ENCODE measurements at places on chromosomes 16 and 17. TPM values are rescaled to one million over a fixed set of nuclear protein-coding genes. Genes with fewer than 3 reads are reported as not detected.

Gene CPNE7
- total RNA-seq = 56.0 TPM

Gene CYGB
- not detected for total RNA-seq

Gene MT1B
- not detected for total RNA-seq

DNA sequence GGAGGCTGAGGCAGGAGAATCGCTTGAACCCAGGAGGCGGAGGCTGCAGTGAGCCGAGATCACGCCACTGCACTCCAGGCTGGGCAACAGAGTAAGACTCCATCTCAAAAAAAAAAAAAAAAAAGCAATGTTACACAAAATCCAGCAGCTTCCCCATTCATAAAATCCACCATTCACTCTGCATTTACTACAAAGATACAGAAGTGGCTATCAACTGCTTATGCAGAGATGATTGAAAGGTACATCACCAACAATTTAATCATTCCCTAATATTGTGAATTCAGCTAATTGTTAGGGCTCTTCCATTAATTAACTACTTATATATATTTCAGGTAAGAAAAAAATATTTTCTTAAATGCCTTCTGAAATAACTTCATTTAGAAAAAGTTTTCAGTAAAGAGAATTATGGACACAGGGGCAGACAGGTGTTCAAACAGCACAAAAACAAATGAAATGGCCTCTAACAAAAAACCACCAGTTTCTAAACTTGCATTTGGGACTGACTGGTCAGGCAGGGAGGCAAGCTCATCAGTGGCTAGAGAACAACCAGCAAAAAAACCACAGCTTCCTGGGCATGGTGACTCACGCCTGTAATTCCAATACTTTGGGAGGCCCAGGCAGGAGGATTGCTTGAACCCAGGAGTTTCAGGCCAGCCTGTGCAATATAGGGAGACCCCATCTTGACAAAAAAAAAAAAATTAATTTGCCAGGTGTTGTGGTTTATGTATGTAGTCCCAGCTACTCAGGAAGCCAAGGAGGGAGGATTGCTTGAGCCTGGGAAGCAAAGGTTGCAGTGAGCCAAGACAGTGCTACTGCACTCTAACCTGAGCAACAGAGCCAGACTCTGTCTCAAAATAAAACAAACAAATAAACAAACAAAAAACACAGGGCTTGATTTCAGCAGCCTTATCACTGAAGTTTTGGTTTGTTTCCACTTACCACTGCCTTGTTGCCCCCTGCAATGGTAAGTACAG is 26.3 kb downstream of the ERN1 start:
- peak overlapping the region; percentile 28 for H3K4me3 ChIP-seq
- DNase-seq = no peak

DNA sequence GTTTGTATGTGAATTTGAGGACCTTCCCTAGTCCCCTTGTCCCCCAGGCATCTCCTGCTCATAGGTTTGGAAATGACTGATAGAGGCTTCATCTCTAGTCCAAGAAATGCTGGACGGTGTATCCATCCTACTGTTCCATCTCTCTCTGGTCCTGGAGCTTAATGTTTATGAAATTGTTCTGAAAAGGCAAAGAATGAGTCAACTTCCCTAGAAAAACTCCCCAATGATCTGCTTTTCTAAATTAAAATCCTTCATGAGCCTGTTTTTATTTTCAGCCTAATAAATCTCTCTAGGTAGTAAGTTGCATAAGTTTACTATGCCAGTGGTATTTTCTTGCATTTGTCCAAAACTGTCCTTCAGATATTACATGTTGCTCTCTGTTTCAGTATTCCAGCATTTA is 2.1 kb upstream of the IGSF6 start:
- H3K4me1 ChIP-seq = peaks cover 31% of the 10 kb centered on the region
- DNase-seq = no peak
- peak overlapping the region; percentile 1 for H3K27ac ChIP-seq
- H3K27me3 ChIP-seq = no peaks in the 10 kb centered on the region
- no peak overlapping the region for H3K4me3 ChIP-seq

GRCh38 chr16:491220-491919 is 36.1 kb upstream of the CAPN15 start:
- no peaks in the 10 kb centered on the region for H3K27me3 ChIP-seq
- H3K27ac ChIP-seq = no peak overlapping the region
- no peaks in the 10 kb centered on the region for H3K4me1 ChIP-seq
- H3K36me3 ChIP-seq = peaks cover 2% of the 10 kb centered on the region
- H3K4me3 ChIP-seq = no peak overlapping the region
- DNase-seq = no peak

GRCh38 chr17:73874008-73874720 is 229.9 kb upstream of the SDK2 start:
- DNase-seq = no peak
- no peaks in the 10 kb centered on the region for H3K27me3 ChIP-seq
- no peak overlapping the region for H3K27ac ChIP-seq
- H3K4me3 ChIP-seq = no peak overlapping the region

- H3K4me1 ChIP-seq = no peaks in the 10 kb centered on the region
- DNase-seq = no peak
- no peak overlapping the region for H3K27ac ChIP-seq
Observed at GRCh38 chr17:73855720-73856333, 211.6 kb upstream of the SDK2 start.

Gene FOXN1
- total RNA-seq = not detected

DNA sequence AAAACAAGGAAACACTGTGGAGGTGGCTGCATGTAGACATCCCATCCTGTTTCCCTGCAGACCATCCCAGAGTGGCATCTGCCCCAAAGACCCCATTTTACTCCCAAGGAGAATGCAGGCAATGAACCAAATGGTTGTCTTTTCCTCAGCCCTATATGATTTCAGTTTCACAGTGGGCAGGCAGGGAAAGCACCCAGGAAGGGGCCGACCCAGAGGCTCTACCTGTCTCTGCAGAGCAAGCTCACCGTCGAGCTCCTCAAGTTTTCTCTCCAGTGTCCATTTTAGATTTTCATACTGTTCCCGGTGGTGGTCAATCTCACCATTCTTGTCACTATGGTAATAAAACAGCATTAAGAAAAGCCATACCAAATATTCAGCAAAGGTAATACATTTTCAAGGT is 14.6 kb downstream of the CCDC57 start:
- peak overlapping the region; percentile 74 for H3K4me3 ChIP-seq
- H3K36me3 ChIP-seq = peaks cover 43% of the 10 kb centered on the region
- peak; percentile 82 for DNase-seq
- H3K27me3 ChIP-seq = no peaks in the 10 kb centered on the region

DNA sequence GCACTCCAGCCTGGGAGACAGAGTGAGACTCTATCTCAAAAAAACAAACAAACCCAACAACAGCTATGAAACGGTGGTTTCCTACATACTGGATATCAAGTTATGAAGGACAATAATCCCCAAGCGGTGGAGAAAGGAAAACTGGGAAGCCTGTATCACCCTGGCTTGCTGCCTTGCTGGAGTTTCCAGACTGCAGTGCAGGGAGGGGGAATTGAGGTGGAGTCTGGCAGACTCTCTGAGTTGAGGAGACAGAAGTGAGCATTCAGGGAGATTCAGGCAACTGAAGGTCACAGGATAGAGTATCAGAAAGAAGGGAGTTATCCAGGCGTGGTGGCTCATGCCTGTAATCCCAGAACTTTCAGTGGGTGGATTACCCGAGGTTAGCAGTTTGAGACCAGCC is 11.9 kb downstream of the QRICH2 start:
- no peak for DNase-seq
- no peaks in the 10 kb centered on the region for H3K27me3 ChIP-seq
- H3K4me1 ChIP-seq = peaks cover 2% of the 10 kb centered on the region
- no peak overlapping the region for H3K4me3 ChIP-seq
- H3K27ac ChIP-seq = no peak overlapping the region

- no peaks in the 10 kb centered on the region for H3K4me1 ChIP-seq
- DNase-seq = no peak
- H3K36me3 ChIP-seq = no peaks in the 10 kb centered on the region
Observed at GRCh38 chr17:17636272-17636885, 44.9 kb upstream of the PEMT start.

Gene ADORA2B
- 1.9 TPM for total RNA-seq

GRCh38 chr17:67027031-67027628 is 17.2 kb upstream of the CACNG1 start:
- H3K27ac ChIP-seq = no peak overlapping the region
- no peak overlapping the region for H3K4me3 ChIP-seq
- no peaks in the 10 kb centered on the region for H3K27me3 ChIP-seq
- no peak for DNase-seq
- H3K36me3 ChIP-seq = no peaks in the 10 kb centered on the region
- H3K4me1 ChIP-seq = no peaks in the 10 kb centered on the region

GRCh38 chr17:78802008-78802407 is 19.9 kb upstream of the CYTH1 start:
- H3K27ac ChIP-seq = no peak overlapping the region
- H3K4me1 ChIP-seq = peaks cover 60% of the 10 kb centered on the region
- no peaks in the 10 kb centered on the region for H3K27me3 ChIP-seq
- H3K4me3 ChIP-seq = no peak overlapping the region
- peaks cover 75% of the 10 kb centered on the region for H3K36me3 ChIP-seq
- no peak for DNase-seq

Gene WBP2
- 68.9 TPM for total RNA-seq

GRCh38 chr16:63192980-63193379 is 1156.7 kb upstream of the CDH8 start:
- no peaks in the 10 kb centered on the region for H3K4me1 ChIP-seq
- DNase-seq = no peak
- no peak overlapping the region for H3K4me3 ChIP-seq
- no peaks in the 10 kb centered on the region for H3K36me3 ChIP-seq

DNA sequence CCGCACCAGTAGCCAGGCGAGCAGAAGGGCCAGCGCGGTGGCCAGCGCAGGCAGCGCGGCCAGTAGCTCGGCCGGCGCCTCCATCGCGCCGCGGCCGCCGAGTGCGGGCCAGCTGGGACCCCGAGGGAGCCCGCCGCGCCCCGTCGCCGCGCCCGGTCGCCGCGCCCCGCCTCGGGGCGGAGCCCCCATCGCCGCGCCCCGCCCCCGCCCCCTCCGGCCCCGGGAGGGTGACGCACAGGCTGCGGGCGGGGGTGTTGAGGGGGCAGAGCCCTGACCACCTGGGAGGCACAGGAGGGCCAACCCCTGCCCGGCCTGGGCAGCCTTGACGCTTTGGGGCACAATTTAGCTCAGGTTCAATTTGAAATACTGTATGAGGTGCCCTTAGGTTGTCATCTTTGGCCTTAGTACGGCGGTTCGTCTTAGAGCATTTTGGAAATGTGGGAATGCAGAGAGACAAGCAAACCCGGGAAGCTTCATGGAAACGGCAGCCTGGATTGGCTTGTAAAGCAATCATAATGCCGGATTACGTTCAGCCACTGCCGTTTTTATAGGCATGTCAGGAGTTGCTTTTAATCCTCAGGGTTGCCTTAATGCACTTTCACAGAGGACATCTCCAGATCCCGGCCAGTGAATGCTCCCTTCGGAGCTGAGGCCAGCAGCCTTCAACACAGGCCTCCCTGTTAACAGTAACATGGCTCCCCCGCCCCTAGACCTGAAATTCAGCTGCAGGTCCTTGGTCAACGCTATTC is at the start of gene MXRA7:
MXRA7 (minus strand) TSS at position 103 of the 749 bp plus-strand sequence; CDS start at position 84, 19 bp downstream.
- no peak within 1 kb of the TSS for H3K27ac ChIP-seq
- peaks cover 30% of the 10 kb centered on the region for H3K4me1 ChIP-seq

Gene KRTAP4-5
- total RNA-seq = not detected

DNA sequence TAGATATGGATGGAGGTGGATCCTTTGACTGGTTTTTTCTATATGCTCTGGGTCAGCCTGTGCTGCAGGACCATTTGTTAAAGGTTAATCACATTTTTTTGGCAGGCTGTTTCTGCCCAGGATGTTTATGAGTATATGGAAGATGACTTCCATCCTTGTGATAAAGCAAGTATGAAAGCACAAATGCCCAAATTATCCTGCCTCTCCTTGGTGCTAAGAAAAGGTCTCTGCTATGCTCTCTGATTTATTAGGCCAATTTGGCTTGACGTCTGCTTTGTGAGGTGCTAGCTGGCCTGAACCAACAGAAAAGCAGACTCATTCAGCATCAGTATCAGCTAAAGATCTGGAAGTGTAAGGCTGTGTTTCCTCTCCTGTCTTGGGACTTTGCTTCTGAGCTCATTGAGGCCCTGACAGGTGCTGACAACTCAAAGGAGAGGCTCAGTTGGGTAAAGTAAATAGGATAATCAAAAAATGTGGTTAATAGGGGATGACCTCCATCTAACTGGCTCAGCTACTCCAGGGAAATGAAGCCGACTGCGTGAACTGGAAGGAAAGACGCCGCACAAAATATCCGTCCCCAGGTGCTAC is 15.2 kb downstream of the ANKRD40 start:
- no peak overlapping the region for H3K4me3 ChIP-seq
- no peak overlapping the region for H3K27ac ChIP-seq
- no peaks in the 10 kb centered on the region for H3K27me3 ChIP-seq
- peaks cover 35% of the 10 kb centered on the region for H3K36me3 ChIP-seq

DNA sequence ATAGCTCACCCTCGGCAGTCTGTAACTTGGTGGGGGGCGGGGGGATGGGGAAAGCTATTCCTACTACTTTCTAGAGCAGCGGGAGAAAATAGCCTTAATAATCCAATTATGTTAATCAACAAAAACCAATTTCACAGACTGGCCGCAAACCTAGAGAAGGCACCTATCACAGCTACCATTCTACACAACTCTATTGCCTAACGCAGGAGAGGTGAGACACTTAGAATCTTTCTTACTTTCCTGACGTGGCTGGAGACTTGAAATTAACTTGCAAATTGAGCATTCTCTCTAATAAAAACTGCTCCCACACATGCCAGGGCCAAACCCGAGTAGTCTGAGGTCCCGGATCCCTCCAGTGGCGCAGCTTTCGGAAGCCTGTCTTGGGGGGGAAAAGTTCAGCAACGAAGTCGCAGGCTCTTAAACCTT is 794 bp downstream of the SMG6 start:
- no peaks in the 10 kb centered on the region for H3K27me3 ChIP-seq
- peak overlapping the region; percentile 84 for H3K27ac ChIP-seq
- H3K36me3 ChIP-seq = peaks cover 30% of the 10 kb centered on the region
- peaks cover 35% of the 10 kb centered on the region for H3K4me1 ChIP-seq
- no peak for DNase-seq
- H3K4me3 ChIP-seq = peak overlapping the region; percentile 91

DNA sequence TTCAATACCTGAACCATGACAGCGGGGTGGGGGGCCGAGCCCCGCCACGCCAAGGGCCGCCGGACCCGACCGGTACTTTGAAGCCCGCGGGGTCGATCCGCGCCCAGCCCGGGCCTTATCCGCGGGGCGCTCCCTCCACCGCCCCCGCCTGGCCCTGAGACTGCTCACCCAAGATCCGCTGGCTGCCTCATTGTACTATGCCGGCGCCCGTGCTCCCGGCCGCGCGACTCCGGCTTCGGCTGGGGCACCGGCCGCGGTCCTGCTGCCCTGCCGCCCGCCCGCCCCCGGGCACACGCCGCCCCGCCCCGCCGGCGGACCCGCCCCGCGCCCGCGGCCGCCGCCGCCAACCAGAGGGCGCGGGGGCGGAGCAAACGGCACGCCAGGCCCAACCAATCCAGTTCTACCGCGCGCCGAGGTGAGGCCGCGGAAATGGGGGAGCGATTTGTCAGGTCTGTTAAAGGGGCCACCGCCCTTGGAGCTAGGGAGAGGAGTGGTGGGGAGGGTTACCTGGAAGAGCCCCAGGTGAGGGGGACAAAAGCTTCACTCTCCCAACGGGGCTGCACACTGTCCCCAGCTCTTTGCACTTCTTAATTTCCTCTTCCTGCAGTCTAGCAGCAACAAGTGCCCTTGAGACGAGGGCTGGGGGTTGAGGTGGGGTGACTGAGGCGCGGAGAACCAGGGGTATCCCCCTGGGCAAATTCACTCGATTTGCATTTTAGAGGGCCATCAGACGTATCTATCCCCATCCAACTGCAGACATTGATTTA is at the start of gene TEX2:
TEX2 (minus strand) TSS at position 261 of the 767 bp plus-strand sequence. CDS start 49,043 bp downstream, outside the sequence.
- H3K36me3 ChIP-seq = no peaks in the 10 kb centered on the region
- peak within 1 kb of the TSS; percentile 89 for H3K4me3 ChIP-seq
- peak within 1 kb of the TSS; percentile 94 for H3K27ac ChIP-seq
- peaks cover 32% of the 10 kb centered on the region for H3K4me1 ChIP-seq
- DNase-seq = peak; percentile 97
